ENCODE measurements at places on chromosomes 4 and X. TPM values are rescaled to one million over a fixed set of nuclear protein-coding genes. Genes with fewer than 3 reads are reported as not detected.
A peak's percentile ranks its signal among the peaks of the same experiment; 100 is the strongest.

Gene ERCC6L
- 0.91 TPM for total RNA-seq

Gene TLL1
- not detected for total RNA-seq

Gene DCAF8L2
- total RNA-seq: not detected

Gene ADGRA3
- total RNA-seq: not detected

Gene P2RY8
- total RNA-seq: 315 TPM

Gene CSN1S1
- total RNA-seq: not detected

Gene SCML1
- 6.4 TPM for total RNA-seq

Gene HELT
- total RNA-seq: not detected

Gene PAGE2
- total RNA-seq: not detected

Gene TLR3
- total RNA-seq: not detected

Gene IL13RA2
- not detected for total RNA-seq

Gene USP46
- 13.3 TPM for total RNA-seq

Gene LIMCH1
- total RNA-seq: not detected

GRCh38 chr4:149370002-149370401 lies 445.6 kb downstream of the IQCM start:
- no peaks in the 10 kb centered on the region for H3K4me1 ChIP-seq
- no peak overlapping the region for H3K4me3 ChIP-seq
- DNase-seq: no peak
- no peaks in the 10 kb centered on the region for H3K27me3 ChIP-seq
- H3K36me3 ChIP-seq: no peaks in the 10 kb centered on the region

DNA sequence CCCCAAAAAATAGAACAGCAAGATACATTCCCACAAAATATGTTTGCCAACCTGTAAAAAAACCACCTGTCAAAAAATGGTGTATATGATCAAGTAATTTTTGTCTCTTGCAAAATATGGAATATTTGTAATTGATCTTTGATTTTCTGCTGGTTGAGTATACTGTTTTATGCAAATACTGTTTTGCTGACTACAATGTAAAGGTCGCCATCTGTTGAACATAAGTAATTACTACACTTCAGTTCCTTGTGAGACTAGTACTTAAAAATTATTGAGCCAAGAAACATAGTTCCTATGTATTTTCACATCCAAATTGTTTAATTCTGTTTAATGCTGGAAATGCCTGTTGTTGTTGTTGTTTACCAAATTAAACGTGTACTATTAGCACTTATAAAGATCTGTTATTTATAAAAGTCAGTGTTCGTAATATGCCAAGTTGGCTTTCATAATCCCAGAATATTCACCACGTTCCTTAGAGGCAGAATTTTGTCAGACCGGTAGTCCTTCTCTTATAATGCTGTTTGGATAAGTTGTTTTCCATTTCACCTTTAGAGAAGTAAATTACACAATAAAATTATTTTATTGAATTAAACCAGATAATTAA lies 144.2 kb downstream of the PDLIM5 start:
- peaks cover 13% of the 10 kb centered on the region for H3K36me3 ChIP-seq
- DNase-seq: no peak
- H3K27ac ChIP-seq: no peak overlapping the region
- H3K4me3 ChIP-seq: no peak overlapping the region
- no peaks in the 10 kb centered on the region for H3K4me1 ChIP-seq
- H3K27me3 ChIP-seq: no peaks in the 10 kb centered on the region

DNA sequence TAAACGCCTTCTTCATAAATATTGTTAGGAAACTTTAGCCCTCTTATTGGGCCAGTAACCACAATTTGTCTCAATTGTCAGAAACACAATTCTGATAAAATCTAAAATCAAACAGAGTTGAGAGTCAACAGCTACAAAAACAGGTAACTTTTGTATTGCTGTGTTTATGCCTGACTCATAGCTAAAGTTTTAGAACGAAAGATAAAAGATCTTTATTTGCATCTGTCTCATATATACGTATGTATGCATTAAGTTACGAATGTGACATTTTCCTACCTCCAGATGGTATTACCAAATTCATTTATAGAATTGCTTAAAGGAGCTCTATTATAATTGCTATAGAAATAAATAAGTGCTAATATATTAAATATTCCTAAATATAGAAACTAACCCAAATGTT lies 887.9 kb upstream of the NDST4 start:
- H3K27me3 ChIP-seq: no peaks in the 10 kb centered on the region
- H3K4me1 ChIP-seq: no peaks in the 10 kb centered on the region
- no peak overlapping the region for H3K4me3 ChIP-seq
- no peaks in the 10 kb centered on the region for H3K36me3 ChIP-seq
- DNase-seq: no peak
- no peak overlapping the region for H3K27ac ChIP-seq

DNA sequence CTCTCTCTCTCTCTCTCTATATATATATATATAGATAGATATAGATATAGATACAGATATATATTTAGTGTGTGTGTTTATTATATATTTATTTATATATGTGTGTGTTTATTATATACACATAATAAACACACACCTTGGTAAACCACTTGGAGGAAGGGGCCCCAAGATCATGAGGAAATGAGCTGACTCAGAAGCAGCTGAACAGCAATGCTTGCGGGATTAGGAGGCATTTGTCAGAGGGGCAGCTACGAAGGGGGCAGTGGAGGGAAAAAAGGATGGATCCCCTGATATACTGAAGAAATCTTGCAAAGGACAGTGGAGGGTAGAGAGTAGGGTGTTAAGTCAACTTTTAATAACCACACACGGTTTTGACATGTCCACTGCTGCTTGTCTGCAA lies 120.0 kb upstream of the SORBS2 start:
- no peak overlapping the region for H3K27ac ChIP-seq
- peaks cover 12% of the 10 kb centered on the region for H3K27me3 ChIP-seq
- no peak for DNase-seq
- no peaks in the 10 kb centered on the region for H3K4me1 ChIP-seq
- H3K4me3 ChIP-seq: no peak overlapping the region

DNA sequence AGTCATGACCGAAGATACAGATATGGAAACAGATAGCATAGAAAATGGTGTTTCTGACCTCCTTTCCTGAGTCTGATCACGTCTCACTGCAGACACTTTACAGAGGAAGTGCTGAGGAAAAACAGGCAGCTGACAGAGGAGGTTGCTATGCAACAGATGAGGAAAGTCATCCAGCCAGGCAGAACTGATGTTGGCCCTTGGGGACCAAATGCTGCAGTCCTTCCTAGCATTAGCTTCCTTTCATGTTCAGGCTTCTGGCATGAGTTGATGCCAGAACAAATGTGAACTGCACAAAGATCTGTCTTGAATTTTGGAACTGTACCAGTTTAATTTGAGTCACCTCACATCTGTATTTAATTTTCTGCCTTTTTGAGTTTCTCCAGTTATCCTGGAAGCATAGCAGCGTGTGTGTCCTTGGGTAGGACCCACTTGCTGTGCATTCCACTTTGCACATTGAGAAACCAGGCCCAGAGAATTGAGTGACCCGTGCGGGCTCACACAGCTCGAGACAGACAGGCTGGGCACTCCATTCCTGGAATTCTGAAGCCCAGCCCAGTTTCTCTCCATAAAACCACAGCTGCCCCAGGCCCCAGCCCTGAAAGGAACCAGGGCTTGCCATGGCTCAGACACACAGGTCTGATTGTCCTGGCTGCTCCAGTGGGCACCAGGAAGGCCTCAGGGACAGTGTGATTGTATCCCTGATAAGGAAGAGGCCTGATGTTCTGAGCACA lies 1.4 kb upstream of the MAGED1 start:
- peaks cover 32% of the 10 kb centered on the region for H3K4me1 ChIP-seq
- peaks cover 4% of the 10 kb centered on the region for H3K36me3 ChIP-seq
- no peaks in the 10 kb centered on the region for H3K27me3 ChIP-seq
- no peak for DNase-seq
- H3K4me3 ChIP-seq: peak overlapping the region; percentile 44

DNA sequence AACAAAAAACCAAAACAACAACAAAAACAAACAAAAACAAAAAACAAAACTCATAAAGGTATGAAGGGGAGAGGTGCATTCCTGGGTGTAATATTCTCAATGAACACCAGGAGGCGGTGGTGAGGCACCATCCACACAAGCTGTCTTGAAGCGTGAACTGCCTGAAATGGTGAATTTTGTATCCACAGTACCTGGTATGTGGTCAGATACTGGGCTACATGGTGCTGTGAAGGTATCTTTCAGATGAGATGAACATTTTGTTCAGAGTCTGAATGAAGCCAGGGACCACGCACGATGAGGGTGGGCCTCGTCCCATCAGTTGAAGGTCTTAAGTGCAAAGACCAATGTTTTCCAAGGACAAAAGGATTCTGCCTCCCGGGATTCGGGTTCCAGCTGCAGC lies 58.5 kb downstream of the ASMT start:
- peaks cover 10% of the 10 kb centered on the region for H3K36me3 ChIP-seq
- H3K4me1 ChIP-seq: no peaks in the 10 kb centered on the region
- no peak overlapping the region for H3K27ac ChIP-seq
- DNase-seq: no peak
- H3K4me3 ChIP-seq: no peak overlapping the region

DNA sequence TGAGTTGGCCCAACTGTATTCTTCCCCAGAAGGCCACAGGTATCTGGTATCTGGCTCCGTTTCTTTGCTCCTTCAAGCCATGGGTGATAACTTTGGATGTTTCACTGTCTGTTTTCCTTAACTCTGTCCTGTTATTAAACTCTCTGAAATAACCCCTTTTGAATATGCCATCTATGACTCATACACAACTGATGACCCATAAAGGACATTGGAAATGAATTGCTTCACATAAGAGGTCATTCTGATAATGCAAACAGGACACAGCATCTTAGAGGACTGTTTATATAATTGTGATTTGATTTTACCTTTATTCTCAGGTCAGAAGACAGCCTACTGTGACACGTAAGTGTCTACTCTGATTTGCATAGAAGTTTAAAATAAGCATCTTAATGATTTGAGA lies 227.7 kb downstream of the VEGFC start:
- H3K4me1 ChIP-seq: no peaks in the 10 kb centered on the region
- H3K27me3 ChIP-seq: no peaks in the 10 kb centered on the region
- H3K4me3 ChIP-seq: no peak overlapping the region
- DNase-seq: no peak
- H3K36me3 ChIP-seq: no peaks in the 10 kb centered on the region
- H3K27ac ChIP-seq: no peak overlapping the region

GRCh38 chr4:109294006-109294405 lies 8.5 kb downstream of the COL25A1 start:
- no peaks in the 10 kb centered on the region for H3K4me1 ChIP-seq
- H3K27ac ChIP-seq: no peak overlapping the region
- H3K27me3 ChIP-seq: peaks cover 11% of the 10 kb centered on the region
- no peak for DNase-seq

DNA sequence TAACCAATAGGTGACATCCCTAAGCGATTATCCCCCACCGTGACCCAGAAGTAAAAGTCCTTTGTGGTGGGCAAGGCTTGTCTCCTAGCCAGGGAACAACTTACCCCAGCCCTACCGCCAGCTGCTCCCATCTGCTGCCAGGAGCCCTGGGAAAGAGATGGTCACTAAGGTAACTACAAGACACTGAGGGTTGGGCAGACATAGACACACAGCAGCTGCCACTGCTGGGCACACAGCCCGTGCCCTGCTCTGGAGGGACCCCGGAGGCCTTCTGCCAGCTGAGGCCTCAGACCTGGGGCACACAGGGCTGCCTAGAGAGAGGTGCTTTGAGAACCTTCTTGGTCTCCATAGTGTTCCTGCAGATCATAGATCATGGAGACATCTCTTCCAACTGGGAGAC lies 53.0 kb upstream of the PROM1 start:
- no peak overlapping the region for H3K4me3 ChIP-seq
- no peaks in the 10 kb centered on the region for H3K4me1 ChIP-seq
- no peak for DNase-seq
- H3K36me3 ChIP-seq: no peaks in the 10 kb centered on the region
- H3K27ac ChIP-seq: no peak overlapping the region

- no peaks in the 10 kb centered on the region for H3K4me1 ChIP-seq
- no peaks in the 10 kb centered on the region for H3K27me3 ChIP-seq
- DNase-seq: no peak
- H3K27ac ChIP-seq: no peak overlapping the region
- H3K4me3 ChIP-seq: no peak overlapping the region
These were observed 270.1 kb downstream of the QDPR start for GRCh38 chr4:17241835-17242234.

GRCh38 chrX:480861-481417 lies 94.2 kb upstream of the PPP2R3B start:
- no peak overlapping the region for H3K4me3 ChIP-seq
- DNase-seq: no peak
- H3K27ac ChIP-seq: no peak overlapping the region
- H3K36me3 ChIP-seq: no peaks in the 10 kb centered on the region

DNA sequence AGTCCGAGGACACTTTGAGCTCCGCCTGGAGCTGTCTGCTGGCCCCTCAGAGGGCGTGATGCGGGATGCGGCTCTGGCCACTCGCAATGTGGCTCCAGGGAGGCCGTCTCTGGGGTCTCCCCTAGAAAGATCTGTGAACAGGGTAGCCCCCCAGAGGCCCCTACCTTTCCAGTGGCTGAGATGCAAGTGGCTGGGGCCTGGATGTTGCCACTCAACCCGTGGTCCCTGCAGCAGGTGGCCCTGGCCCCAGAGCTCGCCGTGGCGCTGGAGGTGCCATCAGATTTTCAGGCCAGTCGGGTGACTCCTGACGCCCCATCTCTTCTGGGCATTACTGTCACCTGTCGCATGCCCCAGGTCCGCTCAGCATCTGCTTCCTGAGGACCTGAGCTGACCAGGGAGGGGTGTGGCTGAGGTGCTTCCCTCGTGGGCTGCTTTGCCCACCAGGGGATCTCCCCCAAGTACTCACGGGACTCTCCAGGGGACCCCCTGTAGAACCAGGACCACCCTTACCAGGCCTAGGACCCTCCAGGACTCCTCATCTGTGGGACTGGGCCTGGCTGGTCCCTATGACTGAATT lies 102.1 kb upstream of the LRPAP1 start:
- DNase-seq: no peak
- H3K27ac ChIP-seq: no peak overlapping the region
- no peak overlapping the region for H3K4me3 ChIP-seq
- no peaks in the 10 kb centered on the region for H3K4me1 ChIP-seq

DNA sequence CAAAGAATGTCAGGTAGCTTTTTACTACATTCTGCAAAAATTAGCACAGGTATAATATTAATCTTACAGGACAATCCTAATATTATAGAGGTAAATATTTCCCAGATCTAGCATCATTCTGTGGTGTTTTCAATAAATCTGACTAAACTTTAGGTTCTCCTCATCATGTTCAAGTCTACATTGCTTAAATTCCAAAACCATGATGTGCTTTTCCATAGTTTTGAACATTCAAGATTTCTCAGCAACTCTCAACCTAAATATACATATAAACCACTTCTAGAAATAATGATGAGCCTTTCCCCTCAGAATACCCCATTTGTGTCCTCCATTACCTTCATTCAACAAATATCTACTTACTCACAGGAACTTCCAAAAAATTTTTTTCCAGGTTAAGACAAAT lies 23.1 kb downstream of the EIF4E start:
- H3K27me3 ChIP-seq: no peaks in the 10 kb centered on the region
- H3K27ac ChIP-seq: no peak overlapping the region
- DNase-seq: no peak
- H3K4me3 ChIP-seq: no peak overlapping the region

GRCh38 chrX:45592101-45592500 lies 391.4 kb upstream of the DIPK2B start:
- H3K4me1 ChIP-seq: no peaks in the 10 kb centered on the region
- H3K27ac ChIP-seq: no peak overlapping the region
- no peak for DNase-seq
- H3K4me3 ChIP-seq: no peak overlapping the region
- H3K27me3 ChIP-seq: no peaks in the 10 kb centered on the region
